ENCODE measurements at places on chromosomes 5 and 9. TPM values are rescaled to one million over a fixed set of nuclear protein-coding genes. Genes with fewer than 3 reads are reported as not detected.

- H3K36me3 ChIP-seq: no peaks in the 10 kb centered on the region
- no peaks in the 10 kb centered on the region for H3K4me1 ChIP-seq
- no peak overlapping the region for H3K27ac ChIP-seq
- H3K27me3 ChIP-seq: no peaks in the 10 kb centered on the region
These were observed 98.2 kb downstream of the TAF11L14 start for GRCh38 chr5:17732351-17732923.

The TXNDC8 gene
- total RNA-seq: not detected

The NR3C1 gene
- total RNA-seq: 61.2 TPM

The CKMT2 gene
- 24.1 TPM for total RNA-seq

The BARX1 gene
- total RNA-seq: 0.27 TPM

The NUDCD2 gene
- 14.5 TPM for total RNA-seq

- H3K4me1 ChIP-seq: no peaks in the 10 kb centered on the region
- DNase-seq: no peak
- no peaks in the 10 kb centered on the region for H3K27me3 ChIP-seq
- no peak overlapping the region for H3K4me3 ChIP-seq
- H3K36me3 ChIP-seq: no peaks in the 10 kb centered on the region
These were observed 7.6 kb downstream of the PCDH12 start for GRCh38 chr5:141950207-141951005.

The C9orf153 gene
- total RNA-seq: 1.3 TPM

The SREK1IP1 gene
- total RNA-seq: 25.5 TPM
